Progenitor cell of endocrine pancreas (in vitro differentiated cells): ENCODE measurements at places on chromosomes 13 and 19.
A peak's percentile ranks its signal among the peaks of the same experiment; 100 is the strongest.

- no peak for DNase-seq
Observed at GRCh38 chr13:40236566-40237168, 429.8 kb downstream of the FOXO1 start.

DNA sequence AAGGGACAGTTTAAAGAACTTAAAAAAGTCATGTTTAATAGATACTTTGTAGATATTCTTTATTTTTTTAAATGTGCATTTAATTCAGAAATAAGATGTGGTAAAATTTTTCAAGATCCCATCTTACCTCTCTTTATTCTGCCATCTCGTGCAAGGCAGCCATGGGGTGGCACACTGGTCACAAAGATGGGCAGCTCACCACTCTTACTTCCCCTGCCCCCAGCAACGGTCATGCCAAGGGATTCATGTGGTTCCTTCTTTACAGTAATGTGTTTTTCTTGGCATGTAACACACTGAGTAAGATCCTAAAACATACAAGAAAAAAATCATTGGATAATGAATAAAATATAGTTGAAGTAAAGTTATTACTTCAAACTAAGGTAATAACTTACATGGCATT is 64.2 kb downstream of the LNX2 start:
- DNase-seq = no peak

GRCh38 chr19:35436477-35437405 is 11.3 kb upstream of the FFAR2 start:
- no peak for DNase-seq

GRCh38 chr13:30142486-30143211 is 164.7 kb downstream of the KATNAL1 start:
- DNase-seq = no peak

DNA sequence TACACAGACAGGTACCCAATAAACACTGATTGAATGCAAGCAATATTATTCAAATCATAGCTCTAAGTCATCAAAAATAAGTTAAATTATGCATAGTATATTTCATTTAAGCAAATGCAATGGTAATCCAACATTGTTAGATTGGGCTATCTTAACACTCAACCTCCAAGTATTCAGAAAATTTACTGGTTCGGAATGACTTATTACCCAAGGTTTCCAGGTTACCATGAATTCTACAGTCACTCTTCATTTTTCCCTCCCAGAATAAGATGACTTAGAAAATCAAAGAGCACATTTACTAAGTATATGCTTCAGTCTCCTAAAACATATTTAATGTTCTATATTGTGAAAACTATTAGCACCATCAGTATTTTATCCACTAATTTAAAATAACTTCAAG is 6.0 kb downstream of the UBL3 start:
- no peak for DNase-seq

- DNase-seq = no peak
Observed at GRCh38 chr13:75762955-75763354, 126.8 kb downstream of the LMO7 start.

- DNase-seq = no peak
Observed at GRCh38 chr13:51970349-51970748, 40.9 kb downstream of the ATP7B start.

DNA sequence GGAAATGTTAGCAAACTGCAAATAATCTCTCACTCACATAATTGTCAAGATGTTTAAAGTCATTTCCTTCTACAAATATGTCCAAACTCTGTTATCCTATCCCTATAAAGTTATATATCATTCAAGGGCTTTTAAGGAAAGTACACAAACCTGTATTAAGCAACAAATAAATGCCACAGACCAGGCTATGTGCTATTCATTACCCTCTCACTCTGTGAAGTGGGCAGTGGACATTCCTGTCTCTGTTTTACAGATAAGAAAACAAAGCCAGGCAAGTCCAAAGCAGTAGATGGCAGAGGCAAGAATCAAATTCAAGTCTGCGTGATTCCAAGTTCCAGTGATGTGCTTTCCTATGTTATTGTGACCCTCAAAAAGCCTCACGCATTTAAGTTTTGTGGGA is 140.6 kb downstream of the LHFPL6 start:
- no peak for DNase-seq

DNA sequence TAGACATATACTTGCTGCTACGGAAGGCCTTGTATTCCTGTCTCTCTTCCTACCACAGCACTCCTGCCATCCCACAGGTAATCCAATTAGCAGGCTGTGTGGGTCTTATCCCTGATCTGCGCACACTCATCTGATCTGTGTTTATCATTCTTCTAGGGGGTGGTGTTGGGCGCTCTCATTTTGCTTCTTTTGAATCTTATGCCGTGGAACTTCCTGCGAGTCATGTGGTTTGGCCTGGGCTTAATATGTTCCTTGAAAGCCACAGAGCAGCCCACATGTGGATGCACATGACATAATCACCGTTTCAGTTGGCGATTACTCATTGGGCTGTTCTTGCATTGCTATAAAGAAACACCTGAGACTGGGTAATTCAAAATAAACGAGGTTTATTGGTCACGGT is 7.5 kb downstream of the RASA3 start:
- DNase-seq = no peak

DNA sequence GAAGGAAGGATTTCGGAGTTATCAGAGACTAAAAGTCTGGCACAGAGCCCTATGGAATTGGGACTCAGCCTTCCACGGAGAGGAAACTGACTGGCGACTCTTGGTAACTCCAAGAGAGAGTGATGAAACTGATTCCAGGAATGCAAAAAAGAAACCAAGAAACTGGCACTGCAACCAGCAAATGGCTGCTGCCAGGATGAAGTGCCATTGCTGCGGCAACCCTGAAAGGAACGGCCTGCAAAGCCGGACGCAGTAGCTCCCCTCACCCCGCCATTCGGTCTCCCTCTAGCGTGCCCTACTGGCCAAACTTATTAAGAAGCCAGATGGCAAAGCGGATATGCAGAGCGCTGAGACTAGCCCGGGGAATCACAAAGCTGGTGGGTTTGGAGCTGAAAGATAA is 236.0 kb downstream of the PCDH9 start:
- peak; percentile 49 for DNase-seq

DNA sequence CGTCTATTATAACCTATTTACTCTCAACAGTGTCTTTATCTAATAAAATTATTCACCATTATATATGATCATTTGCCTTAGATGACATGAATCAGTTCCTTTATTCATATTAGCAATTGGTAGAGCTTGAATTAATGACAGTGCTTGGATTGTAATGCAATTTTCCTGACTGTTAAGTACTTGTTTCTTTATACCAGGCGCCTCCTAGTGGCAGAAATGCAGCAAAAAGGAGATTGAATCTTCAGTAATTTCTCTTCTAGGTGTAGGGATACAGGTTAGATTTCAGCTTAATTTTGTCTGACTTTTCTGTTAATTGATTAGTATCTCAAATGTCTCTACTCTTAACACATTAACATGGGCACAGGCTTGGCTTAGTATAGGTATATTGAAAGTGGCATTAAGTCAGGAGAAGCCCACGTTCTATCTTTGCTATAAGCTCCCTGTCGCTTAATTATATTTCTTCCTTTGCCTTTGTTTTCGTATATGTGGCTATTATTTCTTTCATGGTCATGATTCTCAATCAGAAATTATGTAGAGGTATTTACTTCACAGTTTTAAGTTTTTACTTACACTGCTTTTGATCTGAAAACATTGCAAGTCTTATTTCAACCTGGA is 9.1 kb upstream of the LHFPL6 start:
- peak; percentile 42 for DNase-seq

DNA sequence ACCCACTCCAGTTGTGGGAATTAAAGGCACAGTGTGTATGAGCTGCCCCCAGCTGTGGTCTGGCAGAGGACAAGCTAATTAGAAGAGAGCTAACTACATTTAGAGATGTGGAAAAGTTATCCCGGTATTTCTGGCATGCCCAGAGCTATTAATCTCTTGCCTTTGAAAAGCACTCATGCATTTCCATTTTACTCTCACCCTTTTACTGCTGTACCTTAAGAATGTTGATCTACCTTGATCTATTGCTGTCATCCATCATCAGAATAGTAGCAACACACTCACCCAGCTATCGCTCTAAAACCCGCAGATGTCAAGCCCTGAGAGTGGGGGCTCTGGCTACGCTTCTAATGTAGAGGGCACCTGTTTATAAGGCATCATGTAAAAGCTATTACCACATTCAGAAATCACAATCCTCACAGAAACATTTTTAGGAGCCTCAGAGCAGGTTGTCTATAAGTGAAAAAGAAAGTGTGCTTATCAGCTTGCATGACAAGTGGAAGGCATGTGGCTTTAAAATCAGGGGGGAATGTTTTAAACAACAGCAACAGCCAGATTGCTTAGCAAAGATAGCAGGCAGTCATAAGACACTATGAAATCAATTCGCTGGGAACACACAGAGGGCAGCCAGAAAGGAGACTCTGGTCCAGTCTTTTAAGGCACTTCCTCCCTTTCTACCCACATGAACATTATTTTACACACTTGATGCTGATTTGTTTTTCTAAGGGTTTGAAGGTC is 224.2 kb upstream of the IRS2 start:
- DNase-seq = no peak

DNA sequence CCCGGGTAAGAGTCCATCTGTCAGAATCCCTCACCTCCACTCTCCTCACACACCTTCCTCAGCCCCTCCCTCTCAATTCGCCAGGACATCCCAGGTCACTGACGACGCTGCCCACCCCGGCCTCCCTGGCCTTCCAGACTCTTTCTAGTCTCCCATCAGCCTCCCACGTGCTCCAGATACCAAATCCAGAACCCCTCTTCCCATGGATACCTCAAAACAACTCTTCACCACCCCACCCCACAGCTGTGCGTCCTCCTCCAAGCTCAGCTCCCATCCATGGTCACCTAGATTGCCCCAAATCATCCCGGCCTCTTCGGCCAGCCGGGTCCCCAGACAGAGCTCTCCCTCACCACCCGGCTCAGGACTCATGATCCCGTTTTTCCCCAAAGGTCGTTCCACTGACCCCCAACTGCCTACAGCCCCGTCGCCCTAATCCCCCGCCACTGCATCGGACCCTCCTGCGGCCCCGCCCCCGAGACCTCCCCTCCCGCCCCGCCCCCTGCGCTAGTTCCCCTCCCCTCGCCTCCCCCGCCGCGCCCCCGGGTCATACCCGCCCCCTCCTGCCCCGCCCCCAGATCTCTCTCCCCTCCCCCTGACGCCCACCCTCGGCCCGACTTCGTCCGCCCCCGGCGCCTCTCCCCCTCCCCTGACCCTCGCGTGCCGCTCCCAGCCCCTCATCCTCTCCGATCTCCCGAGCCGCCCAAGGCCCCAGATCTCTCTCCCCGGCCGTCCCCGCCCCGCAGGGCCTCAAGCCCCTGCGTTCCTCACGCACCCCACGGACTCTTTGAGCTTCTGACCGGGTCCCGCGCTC is 546 bp downstream of the UBXN6 start:
- DNase-seq = peak; percentile 52

DNA sequence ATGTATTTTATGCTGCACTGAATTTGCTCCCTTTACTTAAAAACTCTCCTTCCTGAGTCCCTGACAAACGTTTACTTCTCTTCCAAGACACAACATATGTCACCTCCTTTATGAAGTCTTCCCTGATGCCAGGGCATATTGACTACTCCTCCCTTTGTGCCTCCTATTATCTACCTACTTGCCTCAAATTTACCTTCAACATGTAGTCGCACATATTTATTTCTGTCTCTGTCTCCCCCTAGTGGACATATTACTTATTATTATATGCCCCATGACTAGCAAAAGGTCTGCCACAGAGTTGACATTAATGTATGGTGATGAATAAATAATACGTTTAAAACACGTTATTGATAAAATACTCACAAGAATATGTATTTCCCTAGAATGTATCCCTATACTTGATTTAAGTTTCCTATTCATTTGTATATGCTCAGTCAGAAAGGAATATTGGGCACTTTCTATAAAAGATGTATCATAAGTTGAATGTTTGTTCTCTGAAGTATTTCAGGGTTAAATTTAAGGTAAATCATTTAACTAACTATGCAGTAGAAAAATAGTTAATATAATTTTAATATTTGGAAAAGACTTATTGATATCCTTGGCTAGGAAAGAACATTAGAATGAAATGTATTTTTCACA is 250.3 kb upstream of the ATXN8OS start:
- no peak for DNase-seq

GRCh38 chr13:100235311-100235901 is 146.5 kb downstream of the PCCA start:
- DNase-seq = no peak

DNA sequence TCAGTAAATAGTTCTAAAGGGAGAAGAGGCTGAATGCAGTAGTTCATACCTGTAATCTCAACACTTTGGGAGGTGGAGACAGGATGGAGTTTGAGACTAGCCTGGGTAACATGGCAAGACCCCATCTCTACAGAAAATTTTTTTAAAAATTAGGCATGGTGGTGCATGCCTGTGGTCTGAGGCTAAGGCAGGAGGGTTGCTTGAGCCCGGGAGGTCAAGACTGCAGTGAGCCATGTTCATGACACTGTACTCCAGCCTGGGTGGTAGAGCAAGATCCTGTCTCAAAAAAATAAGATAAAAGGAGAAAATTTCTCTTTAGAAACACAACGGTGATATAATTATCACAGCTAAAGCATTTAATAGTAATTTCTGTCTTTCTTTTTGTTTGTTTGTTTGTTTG is 57.1 kb downstream of the SIPA1L3 start:
- no peak for DNase-seq

DNA sequence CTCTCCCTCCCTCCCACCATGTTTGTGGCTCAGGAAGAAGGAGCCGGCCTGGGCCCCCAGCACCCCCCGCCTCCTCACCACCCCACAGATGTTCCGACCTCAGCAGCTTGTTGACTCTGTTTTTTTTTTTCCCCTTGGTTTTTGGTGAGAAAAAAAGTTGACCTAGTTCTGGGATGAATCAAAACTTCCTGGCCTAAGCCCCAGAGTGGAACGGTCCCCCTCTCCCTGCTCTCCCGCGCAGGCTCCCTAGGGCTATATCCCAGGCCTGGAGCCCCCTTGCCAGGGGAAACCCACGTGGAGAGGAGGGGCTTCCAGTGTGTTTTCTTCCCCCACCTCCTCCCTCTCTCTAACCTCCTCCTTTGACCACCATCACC is 4.0 kb downstream of the COL5A3 start:
- no peak for DNase-seq

GRCh38 chr13:94312511-94313216 is 166.8 kb downstream of the DCT start:
- DNase-seq = no peak

- peak; percentile 25 for DNase-seq
Observed at GRCh38 chr19:13633109-13633508, 126.8 kb upstream of the CACNA1A start.

DNA sequence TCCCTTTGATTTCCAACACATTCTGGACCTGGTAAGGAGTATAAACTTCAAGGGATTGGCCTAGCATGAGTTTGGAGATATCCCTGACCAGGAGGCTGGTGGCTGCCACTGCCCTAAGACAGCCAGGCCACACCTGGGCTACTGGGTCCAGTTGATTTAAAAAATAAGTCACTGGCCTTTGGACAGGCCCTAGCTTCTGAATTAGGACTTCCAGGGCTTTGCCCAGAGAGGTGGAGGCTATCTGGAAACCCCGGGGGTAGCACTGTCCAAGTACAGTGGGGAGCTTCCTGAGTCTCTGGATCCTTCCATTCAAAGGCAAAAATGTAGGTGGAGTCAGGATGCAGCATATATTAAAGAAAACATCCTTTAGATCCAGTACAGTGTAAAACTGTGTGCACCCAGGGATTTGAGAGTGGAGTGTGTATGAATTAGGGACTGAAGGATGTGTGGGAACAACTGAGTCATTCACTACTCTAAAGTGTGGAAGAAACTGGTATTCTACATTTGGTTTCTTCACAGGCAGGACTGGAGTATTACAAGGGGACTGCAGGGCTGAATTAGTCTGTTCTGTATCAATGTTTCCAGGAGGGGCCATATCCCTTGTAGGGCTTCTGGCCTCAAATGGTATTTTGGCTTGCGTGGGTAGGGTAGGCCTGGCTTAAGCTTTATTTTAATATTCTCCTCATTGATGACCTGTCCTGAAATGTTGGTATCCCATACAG is 14.8 kb upstream of the FCGBP start:
- no peak for DNase-seq

GRCh38 chr19:8308891-8309291 is 733 bp upstream of the CD320 start:
- DNase-seq = peak; percentile 3
